Naive B cell (primary cell): ENCODE measurements at places on chromosomes 6 and 20.
A peak's percentile ranks its signal among the peaks of the same experiment; 100 is the strongest.

- DNase-seq: no peak
- H3K4me3 ChIP-seq: no peak overlapping the region
- H3K27me3 ChIP-seq: no peaks in the 10 kb centered on the region
- H3K4me1 ChIP-seq: no peaks in the 10 kb centered on the region
- H3K36me3 ChIP-seq: no peaks in the 10 kb centered on the region
- H3K27ac ChIP-seq: no peak overlapping the region
Measured at GRCh38 chr6:45072016-45072415, 256.1 kb upstream of the RUNX2 start.

GRCh38 chr20:4449957-4450715 is 271.6 kb upstream of the PRND start:
- H3K4me3 ChIP-seq: no peak overlapping the region
- H3K27me3 ChIP-seq: peaks cover 10% of the 10 kb centered on the region
- no peaks in the 10 kb centered on the region for H3K4me1 ChIP-seq

DNA sequence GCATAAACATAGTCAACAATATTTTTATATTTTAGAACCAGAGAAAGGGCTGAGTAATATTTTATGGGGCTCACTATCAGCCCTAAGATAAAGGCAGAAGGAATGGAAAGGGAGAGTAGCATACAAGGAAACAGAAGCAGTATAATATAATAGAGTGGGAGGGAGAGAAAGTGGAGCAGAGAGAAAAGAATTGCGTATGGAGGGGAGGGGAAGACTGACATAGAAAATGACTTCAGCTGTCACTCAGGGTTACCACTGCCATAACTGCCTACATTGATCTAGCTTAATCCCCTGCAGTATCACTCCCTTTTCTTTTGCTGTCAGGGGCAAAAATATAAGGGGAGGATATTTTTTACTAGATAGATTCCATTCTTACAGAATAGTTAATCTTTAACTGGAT is 1133.5 kb upstream of the MAP3K7 start:
- no peaks in the 10 kb centered on the region for H3K36me3 ChIP-seq
- DNase-seq: no peak
- H3K27ac ChIP-seq: no peak overlapping the region
- H3K4me1 ChIP-seq: no peaks in the 10 kb centered on the region
- no peak overlapping the region for H3K4me3 ChIP-seq
- no peaks in the 10 kb centered on the region for H3K27me3 ChIP-seq

DNA sequence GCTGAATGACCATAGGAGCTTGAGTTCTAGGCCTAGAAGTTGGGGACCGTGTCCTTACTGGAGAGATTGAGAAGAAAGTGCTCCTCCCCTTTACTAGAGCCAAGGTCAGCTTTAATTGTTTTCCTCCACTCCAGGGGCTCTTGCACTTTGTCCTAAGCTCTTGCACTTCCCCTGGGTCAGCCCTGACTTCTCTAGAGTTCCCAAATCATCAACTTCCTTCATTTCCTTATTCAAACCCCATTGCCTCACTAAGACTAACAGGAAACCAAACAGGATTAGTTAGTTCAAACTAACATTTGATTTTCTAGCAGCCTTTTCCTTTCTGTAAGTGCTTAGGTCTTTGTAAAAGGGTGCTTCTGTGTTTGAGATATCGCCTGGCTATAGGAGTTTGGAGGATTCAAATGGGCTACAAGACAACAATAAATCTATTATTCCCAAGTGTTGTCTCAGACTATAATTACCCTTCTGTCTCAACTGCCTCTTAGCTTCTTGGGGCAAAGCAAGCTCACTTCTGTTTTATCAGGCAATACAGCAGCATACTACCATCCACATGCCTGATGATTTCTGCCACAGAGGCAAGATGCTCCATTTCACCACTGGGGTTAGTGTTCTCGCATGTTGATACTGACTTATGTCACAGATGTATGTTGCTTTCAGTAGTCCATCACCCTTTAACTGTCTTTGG is 12.8 kb upstream of the DTNBP1 start:
- no peaks in the 10 kb centered on the region for H3K36me3 ChIP-seq
- H3K4me3 ChIP-seq: no peak overlapping the region
- no peak overlapping the region for H3K27ac ChIP-seq
- peaks cover 4% of the 10 kb centered on the region for H3K4me1 ChIP-seq

- H3K36me3 ChIP-seq: peaks cover 20% of the 10 kb centered on the region
- no peak for DNase-seq
- H3K4me3 ChIP-seq: no peak overlapping the region
- peaks cover 7% of the 10 kb centered on the region for H3K4me1 ChIP-seq
- H3K27me3 ChIP-seq: no peaks in the 10 kb centered on the region
- no peak overlapping the region for H3K27ac ChIP-seq
Measured at GRCh38 chr6:111013144-111013915, 31.5 kb downstream of the RPF2 start.

GRCh38 chr6:6881438-6882225 is 226.1 kb upstream of the RREB1 start:
- H3K36me3 ChIP-seq: no peaks in the 10 kb centered on the region
- peaks cover 15% of the 10 kb centered on the region for H3K4me1 ChIP-seq
- H3K27me3 ChIP-seq: peaks cover 12% of the 10 kb centered on the region
- H3K4me3 ChIP-seq: no peak overlapping the region
- H3K27ac ChIP-seq: no peak overlapping the region

DNA sequence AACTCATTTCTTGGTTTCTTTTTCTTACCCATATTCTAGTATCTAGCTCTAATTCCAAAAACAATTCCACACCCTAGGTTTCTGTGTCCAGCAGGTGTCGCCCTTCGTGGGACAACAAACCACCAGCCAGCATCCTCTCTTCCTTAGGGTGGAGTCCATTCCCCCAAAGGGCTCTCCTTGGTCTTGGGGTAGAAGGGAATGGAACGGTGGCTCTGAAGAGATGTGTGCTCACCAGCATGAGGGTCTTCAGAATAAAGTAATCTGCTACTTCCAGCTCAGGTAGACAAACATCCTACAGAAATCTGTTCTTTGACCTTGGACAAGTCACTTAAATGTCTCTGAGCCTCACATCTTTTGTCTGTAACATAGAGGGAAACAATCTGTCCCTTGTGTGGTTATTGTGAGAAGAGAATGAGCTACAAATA is 7.2 kb downstream of the HLA-DMB start:
- DNase-seq: peak; percentile 61
- no peaks in the 10 kb centered on the region for H3K27me3 ChIP-seq
- peak overlapping the region; percentile 95 for H3K27ac ChIP-seq
- H3K36me3 ChIP-seq: peaks cover 47% of the 10 kb centered on the region
- H3K4me1 ChIP-seq: peaks cover 82% of the 10 kb centered on the region

GRCh38 chr6:18264923-18265377 is 620 bp upstream of the DEK start:
- H3K27ac ChIP-seq: peak overlapping the region; percentile 89
- DNase-seq: no peak
- no peaks in the 10 kb centered on the region for H3K36me3 ChIP-seq
- peaks cover 44% of the 10 kb centered on the region for H3K4me1 ChIP-seq

DNA sequence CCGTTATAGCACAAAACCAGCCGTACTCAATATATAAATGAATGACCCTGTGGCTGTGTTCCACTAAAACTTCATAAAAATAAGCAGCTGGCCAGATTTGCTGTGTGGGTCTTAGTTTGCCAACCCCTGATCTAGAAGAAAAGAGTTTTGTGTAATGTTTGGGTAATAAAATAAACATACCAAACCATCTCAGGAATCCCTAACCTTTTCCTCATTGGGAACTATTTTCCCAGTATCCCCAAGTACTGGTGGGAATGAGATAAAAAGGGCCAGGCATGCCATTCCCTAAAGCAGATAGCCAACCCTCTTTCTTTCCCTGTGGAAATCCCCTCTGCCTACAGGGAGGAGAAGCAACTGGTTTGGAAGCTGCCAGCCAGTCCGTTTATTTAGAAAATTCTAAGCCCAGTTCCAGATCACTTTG is 169.1 kb upstream of the AKAP12 start:
- no peak for DNase-seq
- H3K27ac ChIP-seq: no peak overlapping the region
- H3K27me3 ChIP-seq: no peaks in the 10 kb centered on the region

GRCh38 chr6:141833001-141833655 is 299.6 kb upstream of the GJE1 start:
- no peak overlapping the region for H3K4me3 ChIP-seq
- H3K27ac ChIP-seq: no peak overlapping the region
- DNase-seq: no peak
- H3K27me3 ChIP-seq: no peaks in the 10 kb centered on the region
- H3K36me3 ChIP-seq: no peaks in the 10 kb centered on the region

GRCh38 chr20:45933266-45934045 is 1.0 kb upstream of the PCIF1 start:
- H3K4me3 ChIP-seq: peak overlapping the region; percentile 95
- H3K27me3 ChIP-seq: no peaks in the 10 kb centered on the region
- peak; percentile 32 for DNase-seq
- H3K27ac ChIP-seq: peak overlapping the region; percentile 96

- H3K4me1 ChIP-seq: no peaks in the 10 kb centered on the region
- no peak for DNase-seq
- no peaks in the 10 kb centered on the region for H3K36me3 ChIP-seq
- no peaks in the 10 kb centered on the region for H3K27me3 ChIP-seq
Measured at GRCh38 chr20:55269913-55270312, 735.4 kb downstream of the CBLN4 start.

GRCh38 chr6:136077834-136078576 is 172.1 kb downstream of the MTFR2 start:
- no peak overlapping the region for H3K27ac ChIP-seq
- no peak for DNase-seq

GRCh38 chr6:20680697-20681165 is 146.5 kb downstream of the CDKAL1 start:
- no peaks in the 10 kb centered on the region for H3K27me3 ChIP-seq
- H3K36me3 ChIP-seq: no peaks in the 10 kb centered on the region
- H3K27ac ChIP-seq: no peak overlapping the region
- H3K4me3 ChIP-seq: peak overlapping the region; percentile 22
- no peak for DNase-seq
- peaks cover 36% of the 10 kb centered on the region for H3K4me1 ChIP-seq

GRCh38 chr20:4787069-4787468 is 65.4 kb downstream of the PRND start:
- H3K27ac ChIP-seq: peak overlapping the region; percentile 47
- DNase-seq: no peak
- peaks cover 47% of the 10 kb centered on the region for H3K36me3 ChIP-seq
- H3K27me3 ChIP-seq: no peaks in the 10 kb centered on the region
- H3K4me3 ChIP-seq: no peak overlapping the region
- peaks cover 13% of the 10 kb centered on the region for H3K4me1 ChIP-seq

DNA sequence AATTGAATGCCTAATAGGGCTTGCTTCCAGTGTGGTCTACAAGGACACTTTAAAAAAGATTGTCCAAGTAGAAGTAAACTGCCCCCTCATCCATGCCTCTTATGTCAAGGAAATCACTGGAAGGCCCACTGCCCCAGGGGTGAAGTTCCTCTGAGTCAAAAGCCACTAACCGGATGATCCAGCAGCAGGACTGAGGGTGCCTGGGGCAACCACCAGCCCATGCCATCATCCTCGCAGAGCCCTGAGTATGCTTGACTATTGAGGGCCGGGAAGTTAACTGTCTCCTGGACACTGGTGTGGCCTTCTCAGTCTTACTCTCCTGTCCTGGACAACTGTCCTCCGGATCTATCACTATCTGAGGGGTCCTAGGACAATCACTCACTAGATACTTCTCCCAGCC is 411.5 kb downstream of the TENT5A start:
- no peak for DNase-seq
- no peaks in the 10 kb centered on the region for H3K27me3 ChIP-seq
- H3K27ac ChIP-seq: no peak overlapping the region
- H3K36me3 ChIP-seq: no peaks in the 10 kb centered on the region
- H3K4me1 ChIP-seq: peaks cover 4% of the 10 kb centered on the region

- no peaks in the 10 kb centered on the region for H3K27me3 ChIP-seq
- H3K4me3 ChIP-seq: peak overlapping the region; percentile 52
- peaks cover 3% of the 10 kb centered on the region for H3K36me3 ChIP-seq
- H3K27ac ChIP-seq: peak overlapping the region; percentile 80
- peak; percentile 22 for DNase-seq
Measured at GRCh38 chr20:33606118-33606771, 55.9 kb upstream of the C20orf144 start.

DNA sequence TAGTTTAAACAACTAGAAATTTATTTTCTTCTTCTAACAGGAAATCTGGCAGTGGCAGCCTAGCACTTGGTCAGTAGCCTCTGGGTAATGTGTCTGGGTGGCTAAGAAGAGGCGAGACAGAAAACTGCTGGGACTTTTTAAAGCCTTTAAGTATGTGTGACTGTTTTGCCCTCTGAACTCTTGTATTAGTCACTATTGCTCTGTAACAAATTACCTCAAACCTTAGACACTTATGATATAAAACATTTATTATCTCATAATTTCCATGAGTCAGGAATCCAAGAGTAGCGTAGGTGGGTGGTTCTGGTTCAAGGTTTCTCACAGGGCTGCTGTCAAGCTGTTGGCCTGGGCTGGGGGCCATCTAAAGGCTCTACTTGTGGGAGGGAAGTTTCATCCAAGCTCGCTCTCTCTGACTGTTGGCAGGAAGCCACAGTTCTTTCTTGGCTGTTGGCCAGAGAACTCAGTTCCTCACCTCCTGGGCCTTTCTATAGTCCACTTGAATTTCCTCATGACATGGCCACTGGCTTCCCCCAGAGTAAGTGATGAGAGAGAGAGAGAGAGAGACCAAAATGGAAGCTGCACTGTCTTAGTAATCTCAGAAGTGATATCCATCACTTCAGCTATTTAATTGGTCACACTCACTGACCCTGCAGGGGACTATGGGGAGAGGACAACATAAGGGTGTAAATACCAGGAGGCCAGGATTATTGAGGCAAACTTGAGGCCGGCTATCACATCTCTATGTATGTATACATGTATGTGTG is 17.4 kb upstream of the TBC1D22B start:
- DNase-seq: no peak
- H3K27me3 ChIP-seq: no peaks in the 10 kb centered on the region
- H3K4me3 ChIP-seq: no peak overlapping the region
- H3K27ac ChIP-seq: no peak overlapping the region
- no peaks in the 10 kb centered on the region for H3K36me3 ChIP-seq

- H3K27me3 ChIP-seq: no peaks in the 10 kb centered on the region
- H3K4me3 ChIP-seq: no peak overlapping the region
- no peaks in the 10 kb centered on the region for H3K36me3 ChIP-seq
- DNase-seq: no peak
- no peak overlapping the region for H3K27ac ChIP-seq
Measured at GRCh38 chr20:61814726-61815125, 251.0 kb downstream of the TAF4 start.

- DNase-seq: no peak
- peaks cover 54% of the 10 kb centered on the region for H3K27me3 ChIP-seq
- peaks cover 11% of the 10 kb centered on the region for H3K4me1 ChIP-seq
Measured at GRCh38 chr6:39791850-39792539, at the start of gene DAAM2. Gene DAAM2 (plus strand): TSS chr6:39792376. CDS start chr6:39856303, 63,927 bp downstream.

GRCh38 chr20:60250251-60250650 is 292.0 kb downstream of the CDH26 start:
- no peak for DNase-seq
- H3K4me1 ChIP-seq: no peaks in the 10 kb centered on the region
- H3K27ac ChIP-seq: no peak overlapping the region
- H3K4me3 ChIP-seq: no peak overlapping the region

DNA sequence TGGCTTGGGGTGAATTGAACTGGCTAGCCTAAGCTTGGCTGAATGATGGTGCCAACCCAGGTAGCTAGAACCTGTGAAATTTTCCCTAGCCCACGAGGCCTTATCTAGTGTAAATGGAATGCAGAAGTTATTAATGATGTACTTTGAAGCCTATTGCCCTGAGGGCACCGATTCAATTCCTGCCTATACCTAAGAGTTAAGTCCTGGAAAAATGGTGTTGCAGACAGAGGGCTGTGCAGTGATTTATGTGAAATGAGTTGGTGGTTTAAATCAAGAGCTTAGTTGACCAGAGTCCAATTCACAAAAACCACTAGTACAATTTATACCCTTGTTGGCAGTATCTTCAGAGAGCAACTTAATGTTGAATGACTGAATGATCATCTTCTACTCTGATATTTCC is 373.8 kb upstream of the JAG1 start:
- DNase-seq: no peak
- no peaks in the 10 kb centered on the region for H3K4me1 ChIP-seq
- no peaks in the 10 kb centered on the region for H3K27me3 ChIP-seq
- H3K27ac ChIP-seq: no peak overlapping the region
- H3K36me3 ChIP-seq: no peaks in the 10 kb centered on the region
- no peak overlapping the region for H3K4me3 ChIP-seq
